ENCODE measurements at places on chromosomes 1 and 21.
A peak's percentile ranks its signal among the peaks of the same experiment; 100 is the strongest.

GRCh38 chr1:58773406-58773840 lies 10.4 kb downstream of the JUN start:
- DNase-seq = no peak

- DNase-seq = no peak
Measured at GRCh38 chr1:63322944-63323864, 837 bp downstream of the FOXD3 start.

GRCh38 chr1:232754930-232755329 lies 50.3 kb upstream of the MAP10 start:
- DNase-seq = no peak

GRCh38 chr1:241266121-241266520 lies 90.9 kb downstream of the RGS7 start:
- DNase-seq = no peak

- no peak for DNase-seq
Measured at GRCh38 chr1:29575277-29575676, 339.0 kb downstream of the PTPRU start.

DNA sequence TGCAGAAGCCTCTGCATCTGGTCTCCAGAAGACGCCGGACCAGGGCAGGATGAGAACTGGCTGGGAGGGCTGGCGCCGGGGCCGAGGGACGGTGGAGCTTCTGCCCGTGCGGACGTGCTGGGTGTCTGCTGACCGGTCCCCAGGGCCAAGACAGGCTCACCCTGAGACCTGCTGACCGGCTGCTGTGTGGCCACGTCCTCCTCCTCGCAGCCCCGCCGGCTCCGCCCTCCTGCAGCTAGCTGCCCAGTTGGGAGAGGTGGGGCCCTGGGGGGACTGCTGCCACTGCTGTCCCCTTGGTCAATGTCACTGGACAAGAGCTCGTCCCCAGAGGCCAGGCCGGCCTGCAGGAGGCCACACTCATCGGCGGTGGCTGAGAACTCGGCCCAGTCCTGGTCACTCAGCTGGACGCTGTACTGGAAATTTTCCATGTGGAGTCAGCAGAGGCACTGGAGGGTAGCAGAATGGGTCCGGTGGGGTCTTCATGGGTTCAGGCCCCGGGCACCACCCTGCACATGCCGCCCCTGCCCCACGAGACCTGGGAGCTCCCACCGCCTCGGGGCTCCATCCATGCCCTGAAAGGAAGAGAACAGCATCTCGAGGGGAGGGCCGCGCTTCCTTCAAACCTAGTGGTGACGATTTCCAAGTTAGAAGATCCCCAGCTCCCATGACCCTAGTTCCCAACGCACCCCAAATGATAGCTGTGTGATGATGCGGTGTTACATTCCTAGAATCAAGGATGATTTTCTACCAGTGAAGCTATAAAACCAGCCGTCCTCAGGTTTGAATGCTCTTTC lies 1.1 kb downstream of the PERM1 start:
- no peak for DNase-seq

GRCh38 chr1:240598216-240599001 lies 13.5 kb downstream of the GREM2 start:
- DNase-seq = no peak

DNA sequence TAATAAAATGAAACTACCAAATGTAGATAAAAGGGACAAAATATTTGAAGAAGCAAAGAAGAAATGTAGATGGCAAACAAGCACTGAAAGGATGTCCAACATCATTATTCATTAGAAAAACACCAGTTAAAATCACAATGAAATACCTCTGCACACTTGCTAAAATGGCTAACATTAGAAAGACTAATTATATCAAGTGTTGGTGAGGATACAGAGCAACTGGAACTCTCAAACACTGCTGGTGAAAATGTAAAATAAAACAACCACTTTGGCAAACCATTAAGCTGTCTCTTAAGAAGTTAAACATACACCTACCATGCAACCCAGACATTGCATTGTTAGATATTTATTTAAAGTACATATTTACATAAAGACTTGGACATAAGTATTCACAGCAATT lies 138.6 kb upstream of the FGGY start:
- no peak for DNase-seq

GRCh38 chr1:155706139-155706538 lies 17.2 kb downstream of the DAP3 start:
- DNase-seq = no peak

- DNase-seq = no peak
Measured at GRCh38 chr1:212702672-212703071, 3.0 kb upstream of the BATF3 start.

DNA sequence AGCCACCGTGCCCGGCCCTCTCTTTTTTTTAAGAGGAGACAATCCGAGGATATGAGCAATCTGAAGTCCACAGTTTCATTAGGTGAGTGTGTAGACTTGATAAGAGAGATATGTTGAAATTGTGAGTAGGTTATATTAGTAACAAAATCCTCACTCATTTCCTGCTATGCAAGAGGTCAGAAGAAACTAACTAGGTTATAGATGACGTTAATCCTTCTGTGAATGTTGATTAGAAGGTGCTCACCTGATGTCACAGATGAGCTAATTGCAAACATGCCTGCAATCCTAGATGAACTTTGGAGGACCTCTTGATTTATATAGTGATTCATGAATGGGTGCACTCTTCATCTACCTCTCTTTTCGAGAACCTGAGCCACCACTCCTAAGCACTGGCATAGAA lies 29.3 kb downstream of the NTMT2 start:
- DNase-seq = no peak

DNA sequence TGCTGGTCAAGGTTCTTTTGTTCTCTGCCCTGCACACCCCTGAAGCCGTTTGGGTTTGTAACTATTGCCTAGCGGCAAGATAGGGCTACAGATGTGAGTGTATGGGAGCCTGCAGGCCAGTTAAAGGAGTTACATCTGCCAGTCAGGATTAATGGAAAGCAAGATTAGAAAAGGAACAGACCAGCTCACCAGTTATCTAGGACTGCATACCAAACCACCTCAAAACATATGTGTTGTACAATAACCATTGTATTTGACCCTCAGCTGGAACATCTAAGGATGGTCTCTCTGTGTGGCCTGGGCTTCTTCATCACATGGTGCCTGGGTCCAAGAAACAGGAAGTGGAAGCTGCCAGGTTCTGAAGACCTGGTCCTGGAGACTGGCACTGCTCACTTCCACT lies 52.5 kb upstream of the FBXO28 start:
- no peak for DNase-seq

DNA sequence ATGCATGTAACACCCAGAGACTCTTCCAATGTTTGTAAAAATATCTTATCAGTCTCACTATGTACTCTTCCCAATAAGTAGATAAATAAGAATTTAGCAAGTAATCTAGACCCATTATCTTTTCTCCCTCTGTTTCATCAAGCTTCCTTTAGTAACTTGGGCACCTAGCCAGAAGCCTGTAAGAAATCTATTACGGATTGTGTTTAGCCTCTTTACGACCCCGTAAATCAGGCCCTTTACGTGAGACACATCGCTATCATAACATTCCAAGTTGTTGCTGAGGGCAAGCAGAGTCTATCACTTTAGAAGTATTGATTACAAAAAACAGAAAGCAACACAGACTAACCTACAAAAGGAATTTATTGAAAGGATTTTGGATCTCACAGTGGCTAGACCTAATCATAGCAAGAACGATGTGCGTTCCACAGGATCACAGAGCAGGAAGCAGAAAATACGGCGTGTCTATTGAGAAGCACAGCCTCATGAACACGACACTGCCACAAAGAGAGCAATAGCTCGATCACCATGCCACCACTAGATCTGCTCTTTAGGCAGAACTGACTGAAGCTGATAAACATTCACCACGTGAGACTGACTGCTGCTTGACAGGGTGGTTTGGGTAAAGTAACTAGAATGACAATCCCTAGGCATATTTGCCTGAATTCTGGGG lies 922.1 kb downstream of the AMY1C start:
- peak; percentile 6 for DNase-seq

DNA sequence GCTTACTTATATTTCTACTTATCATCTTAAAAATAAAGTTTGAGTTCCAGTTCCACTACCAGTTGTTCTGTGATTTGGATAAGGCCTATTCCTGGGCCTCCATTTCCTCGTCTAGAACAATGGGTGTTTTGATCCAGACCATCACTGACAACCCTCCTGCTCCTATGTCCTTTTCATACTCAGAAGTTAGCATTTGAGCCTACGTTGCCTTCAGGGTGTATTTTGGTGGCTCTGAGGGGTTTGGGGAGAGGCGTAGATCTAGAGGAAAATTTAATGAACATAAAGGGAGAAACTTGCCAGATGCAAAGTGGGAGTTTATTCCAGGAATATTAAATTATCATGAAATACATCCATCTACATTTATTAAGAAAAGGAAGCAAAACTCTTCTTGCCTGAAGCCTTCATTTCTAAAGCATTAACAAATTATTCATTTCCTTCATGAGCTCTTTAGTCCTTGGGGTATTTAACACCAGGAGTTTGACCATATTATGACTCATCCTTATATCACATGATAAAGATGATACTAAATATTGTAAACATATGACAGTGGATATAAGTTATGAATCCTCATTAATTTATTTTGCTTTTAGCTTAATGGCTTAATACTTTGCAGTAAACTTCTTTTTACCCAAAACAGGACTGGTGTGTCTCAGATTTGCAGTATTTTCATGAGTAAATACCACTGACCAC lies 47.2 kb upstream of the SYT14 start:
- DNase-seq = no peak

DNA sequence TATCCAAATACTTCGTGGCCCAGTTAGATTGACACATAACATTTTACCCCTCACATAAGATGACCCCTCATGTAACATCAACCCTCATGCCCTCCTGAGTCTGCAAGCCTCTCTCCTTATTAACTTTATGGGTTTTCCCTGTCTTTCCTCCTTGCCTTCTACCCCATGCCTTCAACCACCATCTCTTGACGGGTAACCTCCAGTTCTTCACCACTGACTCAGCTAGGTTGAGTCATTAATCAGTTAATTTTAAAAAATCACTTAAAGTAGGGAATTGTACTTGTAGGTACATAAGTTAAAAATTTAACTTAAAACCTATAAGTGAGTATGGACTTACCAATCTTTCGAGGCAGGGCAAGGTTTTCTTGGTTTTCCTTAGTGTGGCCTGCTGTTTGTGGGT lies 330.7 kb downstream of the CAMTA1 start:
- DNase-seq = no peak

DNA sequence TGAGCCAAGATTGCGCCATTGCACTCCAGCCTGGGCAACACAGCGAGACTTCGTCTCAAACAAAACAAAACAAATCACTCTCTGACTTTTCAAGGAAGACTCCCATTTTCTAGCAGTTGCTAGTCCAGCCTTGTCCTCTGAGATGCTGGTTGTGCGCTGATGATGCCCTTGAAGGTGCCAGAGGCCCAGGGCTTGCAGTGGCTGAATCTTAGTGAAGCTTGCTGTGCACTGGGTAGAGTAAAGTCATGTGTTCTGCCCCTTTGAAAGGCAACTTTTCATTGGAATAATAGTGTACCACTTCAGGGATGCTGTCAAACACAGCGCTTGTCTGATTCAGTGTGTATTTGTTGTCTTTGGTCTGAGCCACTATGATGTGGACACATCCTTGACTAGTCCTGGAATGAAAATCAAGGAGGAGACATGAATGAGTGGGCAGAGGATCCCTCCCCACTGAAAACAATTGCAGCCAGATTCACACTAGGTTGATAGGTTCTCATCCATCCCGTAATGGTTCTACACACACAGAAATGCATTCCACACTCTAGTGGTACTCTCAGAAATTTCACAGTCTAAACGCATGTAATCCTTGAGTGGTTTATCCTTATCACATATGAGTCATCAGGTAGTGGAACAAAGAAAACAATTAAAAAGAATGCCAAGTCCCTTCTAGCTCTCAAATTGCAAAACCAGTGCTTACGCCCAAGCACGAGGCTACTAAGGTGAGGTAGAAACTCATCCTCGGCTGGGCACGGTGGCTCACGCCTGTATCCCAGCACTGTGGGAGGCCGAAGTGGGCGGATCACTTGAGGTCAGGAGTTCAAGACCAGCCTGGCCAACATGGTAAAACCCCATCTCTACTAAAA lies 17.8 kb upstream of the TDRD10 start:
- no peak for DNase-seq

DNA sequence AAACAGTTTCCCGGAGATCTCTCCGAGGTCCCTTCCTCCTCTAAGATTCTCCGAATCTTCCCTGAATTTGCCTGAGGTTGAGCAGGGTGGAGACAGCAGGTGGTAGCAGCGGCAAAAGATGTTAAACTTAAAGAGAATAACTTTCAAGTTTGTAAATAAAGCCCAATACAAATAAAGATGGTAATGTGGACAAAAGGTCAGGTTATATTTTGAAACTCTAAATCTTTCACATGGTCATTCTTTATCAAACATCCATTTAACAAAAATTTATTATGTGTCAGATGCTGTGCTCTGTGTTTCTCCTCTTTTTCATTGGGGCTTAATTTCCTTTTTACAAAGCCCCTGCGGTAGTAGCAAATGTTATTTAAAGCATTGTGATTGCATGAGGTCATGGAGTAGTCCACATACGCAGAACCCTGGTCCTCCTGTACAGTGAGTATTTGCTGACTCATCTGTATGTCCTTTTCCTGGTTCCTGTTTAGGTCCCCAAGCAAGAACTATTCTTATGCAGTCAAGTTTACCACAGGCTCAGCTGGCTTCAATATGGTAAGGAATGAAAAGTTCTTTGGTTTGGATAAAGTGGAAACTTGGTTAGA lies 119.2 kb downstream of the ITSN1 start:
- DNase-seq = peak; percentile 26

- DNase-seq = no peak
Measured at GRCh38 chr1:10438677-10439163, 8.5 kb downstream of the CENPS start.

- no peak for DNase-seq
Measured at GRCh38 chr1:67645495-67646144, 39.4 kb upstream of the GADD45A start.

- no peak for DNase-seq
Measured at GRCh38 chr1:15460708-15461095, 4.2 kb downstream of the CELA2A start.

DNA sequence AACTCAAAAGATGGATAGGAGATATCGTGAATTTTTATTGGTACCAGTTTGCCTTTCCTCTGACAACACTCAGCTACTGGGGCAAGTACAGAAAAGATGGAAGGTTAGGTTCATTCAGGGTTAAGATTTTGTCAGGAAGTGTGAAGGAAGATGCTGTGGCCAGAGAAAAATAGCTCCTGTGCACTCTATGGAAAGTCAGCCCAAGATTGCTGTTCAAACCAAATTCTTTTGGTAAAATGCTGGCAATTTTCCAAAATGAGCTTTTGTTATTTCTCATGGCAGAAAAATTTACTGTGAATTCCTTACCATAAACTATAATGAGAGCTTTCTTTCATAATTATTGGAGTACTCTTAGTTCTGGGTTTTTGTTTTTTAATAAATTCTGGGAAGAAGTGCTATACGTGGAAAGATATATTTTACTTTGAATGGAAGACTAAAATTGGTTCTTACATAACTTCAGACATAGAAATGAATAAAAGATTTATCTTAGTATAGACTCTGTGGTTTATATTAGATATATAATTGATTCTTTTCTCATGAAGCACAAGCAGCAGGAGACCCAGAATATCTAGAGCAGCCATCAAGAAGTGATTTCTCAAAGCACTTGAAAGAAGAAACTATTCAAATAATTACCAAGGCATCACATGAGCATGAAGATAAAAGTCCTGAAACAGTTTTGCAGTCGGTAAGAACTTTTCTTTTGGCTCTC lies 112.2 kb downstream of the USP25 start:
- no peak for DNase-seq

- DNase-seq = peak; percentile 78
Measured at GRCh38 chr21:46661211-46661625, 25.7 kb downstream of the PRMT2 start.

Measured in right lung (tissue), 10 donors.